ENCODE measurements at places on chromosomes 11 and 22. TPM values are rescaled to one million over a fixed set of nuclear protein-coding genes. Genes with fewer than 3 reads are reported as not detected.
A peak's percentile ranks its signal among the peaks of the same experiment; 100 is the strongest.

H19 gene
- total RNA-seq, result not detected

LRRC32 gene
- 0.32 TPM for total RNA-seq

DNA sequence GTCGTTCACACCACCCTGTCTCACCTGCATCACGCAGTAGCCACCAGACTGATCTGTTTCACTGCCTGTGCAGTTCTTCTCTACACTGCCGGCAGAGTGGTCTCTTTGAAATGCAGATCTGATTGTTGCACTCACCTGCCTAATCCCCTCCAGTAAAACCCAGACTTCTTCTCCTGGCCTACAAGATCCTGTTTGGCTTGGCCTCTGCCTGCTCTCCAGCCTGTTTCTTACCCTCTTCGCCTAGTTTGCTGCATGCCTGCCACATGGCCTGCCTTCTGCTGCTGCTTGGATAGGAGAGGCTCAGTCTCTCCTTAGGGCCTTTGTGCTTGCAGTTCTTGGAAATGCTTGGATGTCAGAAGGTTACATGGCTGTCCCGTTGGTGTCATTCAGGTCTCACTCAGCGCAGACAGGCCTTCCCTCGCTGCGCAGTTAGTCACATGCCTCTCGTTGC is 42.0 kb downstream of the PACS1 start:
- DNase-seq, result no peak
- peaks cover 90% of the 10 kb centered on the region for H3K4me1 ChIP-seq
- H3K36me3 ChIP-seq, result peaks cover 16% of the 10 kb centered on the region
- no peaks in the 10 kb centered on the region for H3K27me3 ChIP-seq
- peak overlapping the region; percentile 64 for H3K27ac ChIP-seq

GRCh38 chr11:73757598-73757997 is 3.3 kb downstream of the RAB6A start:
- H3K27ac ChIP-seq, result no peak overlapping the region
- H3K4me1 ChIP-seq, result peaks cover 25% of the 10 kb centered on the region
- H3K27me3 ChIP-seq, result no peaks in the 10 kb centered on the region

DNA sequence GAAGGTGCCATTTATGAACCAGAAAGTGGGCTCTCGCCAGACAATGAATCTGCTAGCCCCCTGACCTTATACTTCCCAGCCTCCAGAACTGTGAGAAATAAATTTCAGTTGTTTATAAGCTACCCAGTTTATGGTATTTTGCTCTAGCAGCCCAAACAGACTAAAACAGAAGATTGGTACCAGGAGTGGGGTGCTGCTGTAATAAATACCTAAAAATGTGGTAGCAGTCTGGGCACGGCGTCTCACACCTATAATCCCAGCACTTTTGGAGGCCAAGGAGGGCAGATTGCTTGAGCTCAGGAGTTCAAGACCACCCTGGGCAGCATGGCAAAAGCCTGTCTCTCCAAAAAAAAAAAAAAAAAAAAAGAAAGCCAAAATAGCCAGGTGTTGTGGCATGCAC is 21.3 kb downstream of the TECTA start:
- no peaks in the 10 kb centered on the region for H3K4me1 ChIP-seq
- no peak overlapping the region for H3K27ac ChIP-seq
- no peak for DNase-seq
- no peaks in the 10 kb centered on the region for H3K36me3 ChIP-seq

Data from activated CD8-positive, alpha-beta memory T cell treated with anti-CD3 and anti-CD28 coated beads, Interleukin-2, amount 10 ng/mL, durations not matched to agents 7 days and 5 days (primary cell).